Stimulated activated naive CD4-positive, alpha-beta T cell (primary cell): ENCODE measurements at places on chromosomes 3 and 15.

DNA sequence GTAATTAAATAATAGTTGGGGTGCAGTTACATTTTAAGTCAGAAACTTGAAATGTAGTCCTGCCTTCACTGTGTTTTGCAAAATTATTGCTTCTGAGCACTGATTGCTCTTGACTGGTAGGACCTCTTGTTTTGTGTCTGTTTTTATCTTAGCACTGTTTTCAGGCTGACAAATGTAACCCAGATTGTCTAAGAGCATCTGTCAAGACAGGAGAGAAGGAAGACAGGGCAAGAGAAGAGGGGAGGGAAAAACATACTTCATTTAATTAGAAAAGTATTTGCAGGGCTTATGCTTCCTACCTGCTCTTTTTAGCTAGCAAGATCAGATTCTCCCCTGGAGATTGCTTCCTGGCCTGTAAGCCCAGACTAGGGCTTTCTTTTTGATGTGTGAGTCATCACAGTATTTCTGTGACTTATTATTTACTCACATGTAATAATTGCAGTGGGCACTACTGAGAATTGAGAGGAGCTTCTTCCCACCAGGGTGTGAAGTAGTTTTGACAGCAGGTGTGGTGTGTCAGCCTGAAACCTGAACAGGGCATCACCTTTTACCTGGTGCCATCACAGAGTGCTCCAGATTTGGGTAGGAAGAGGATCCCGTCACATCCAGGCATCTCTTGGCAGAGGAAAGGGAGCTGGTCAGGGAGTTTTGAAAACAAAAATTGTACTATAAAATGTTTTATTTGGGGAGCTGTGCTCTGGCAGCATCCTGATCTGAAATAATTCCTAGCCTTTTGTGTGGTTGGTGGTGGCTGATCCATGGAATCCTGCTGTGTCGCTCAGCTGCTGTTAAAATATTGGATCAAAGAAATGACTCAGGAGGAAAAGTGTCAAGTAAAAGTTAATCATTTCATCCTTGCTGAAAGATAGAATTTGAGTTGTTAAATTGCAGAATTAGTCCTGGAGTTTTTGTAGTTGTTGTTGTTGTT is 98.2 kb downstream of the TMEM108 start:
- no peak for DNase-seq

DNA sequence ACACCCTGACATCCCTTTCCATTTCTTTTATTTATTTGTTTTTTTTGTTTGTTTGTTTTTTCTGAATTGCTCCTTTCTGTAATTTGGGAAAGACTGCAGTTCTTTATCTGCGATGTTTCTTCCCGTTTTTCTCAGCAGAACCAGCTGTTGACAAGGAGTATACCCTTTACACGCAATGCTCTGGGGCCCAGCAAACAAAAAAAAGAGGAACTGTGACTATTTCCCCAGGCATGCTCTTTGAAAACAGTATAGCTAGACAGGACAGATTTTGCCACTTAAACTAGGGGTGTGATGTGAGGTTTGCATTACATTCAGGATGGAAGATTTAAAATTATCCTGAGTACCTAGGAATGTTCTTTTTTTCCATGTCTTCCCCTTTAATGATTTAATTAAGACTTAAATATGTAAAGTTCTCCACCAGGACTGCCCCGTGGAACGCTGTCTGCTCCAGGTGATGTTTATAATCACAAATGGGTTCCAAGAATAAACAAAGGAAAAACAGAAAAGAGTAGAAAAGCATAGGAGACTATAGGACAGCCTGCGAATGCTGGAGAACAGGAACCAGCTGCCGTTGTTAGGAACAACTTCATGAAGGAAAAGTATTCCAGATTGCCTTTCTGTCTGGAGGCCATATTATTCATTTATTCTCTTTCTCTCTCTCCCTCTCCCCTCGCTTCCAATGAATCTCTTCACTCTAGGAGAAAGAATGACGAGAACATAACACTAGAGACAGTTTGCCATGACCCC is 43.3 kb downstream of the TGFBR2 start:
- no peak for DNase-seq

DNA sequence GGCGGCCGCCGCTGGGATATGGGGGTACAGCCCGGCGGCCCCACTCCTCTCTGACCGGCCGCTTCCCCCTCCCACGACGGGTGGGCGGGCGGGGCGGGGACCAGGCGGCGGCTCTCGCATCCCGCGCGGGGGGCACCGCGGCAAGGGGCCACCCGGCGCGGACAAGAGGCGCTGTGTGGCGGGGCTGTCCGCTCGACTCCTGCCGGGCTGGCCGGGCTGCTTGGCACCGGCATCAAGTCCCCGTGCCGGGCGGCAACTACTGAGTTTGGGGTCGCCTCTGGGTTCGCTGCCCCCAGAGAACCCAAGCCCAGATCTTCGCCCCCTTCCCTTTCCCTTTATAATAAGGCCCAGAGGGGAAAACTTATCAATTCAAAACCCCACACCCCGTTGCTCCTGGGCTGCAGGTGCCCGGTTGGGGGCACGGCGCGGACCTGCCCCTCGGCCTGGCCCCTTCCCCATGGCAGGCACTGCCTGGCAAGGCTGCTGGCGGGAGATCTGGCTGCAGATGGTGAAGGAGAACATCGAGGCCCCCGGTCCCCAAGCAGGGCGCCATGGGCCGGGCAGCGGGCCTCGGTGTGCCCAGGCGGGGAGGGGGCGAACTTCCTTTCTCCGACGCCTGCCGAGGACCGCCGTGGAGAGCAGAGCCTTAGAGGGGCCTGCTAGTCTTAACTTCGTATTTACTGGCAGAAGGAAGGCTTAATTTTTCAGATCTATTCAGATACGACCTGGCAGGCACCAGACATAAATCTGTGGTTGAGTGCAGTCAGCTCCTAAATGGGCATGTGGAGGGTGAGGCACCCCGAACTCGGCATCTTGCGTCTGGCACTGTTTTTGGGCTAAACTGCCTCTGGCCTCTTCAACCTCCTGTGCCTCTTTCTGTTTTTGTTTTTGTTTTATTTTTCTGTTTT is 911 bp downstream of the APBA2 start:
- DNase-seq, result peak; percentile 36

GRCh38 chr3:182330646-182331045 is 462.7 kb upstream of the ATP11B start:
- no peak for DNase-seq

GRCh38 chr3:119292666-119293065 is 1.5 kb upstream of the ARHGAP31 start:
- DNase-seq, result no peak

DNA sequence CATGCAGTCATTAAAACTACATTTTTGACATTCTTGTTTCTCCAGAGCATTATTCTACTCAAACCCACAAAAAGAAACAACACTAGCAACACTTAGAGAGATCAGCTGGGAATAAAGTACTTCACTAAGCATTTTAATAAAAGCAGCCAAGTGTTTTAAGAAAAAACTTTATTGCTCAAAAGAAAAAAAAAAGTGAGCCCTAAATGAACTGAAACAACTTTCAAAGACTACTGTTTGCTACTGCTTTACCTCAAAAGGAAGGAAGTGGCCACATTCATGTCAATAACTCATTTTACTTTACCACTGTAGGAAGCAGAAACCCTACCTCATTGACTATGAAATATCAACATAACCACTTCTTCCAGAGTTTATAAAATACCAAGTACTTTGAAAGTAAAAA is 91.3 kb downstream of the UACA start:
- DNase-seq, result peak; percentile 76

DNA sequence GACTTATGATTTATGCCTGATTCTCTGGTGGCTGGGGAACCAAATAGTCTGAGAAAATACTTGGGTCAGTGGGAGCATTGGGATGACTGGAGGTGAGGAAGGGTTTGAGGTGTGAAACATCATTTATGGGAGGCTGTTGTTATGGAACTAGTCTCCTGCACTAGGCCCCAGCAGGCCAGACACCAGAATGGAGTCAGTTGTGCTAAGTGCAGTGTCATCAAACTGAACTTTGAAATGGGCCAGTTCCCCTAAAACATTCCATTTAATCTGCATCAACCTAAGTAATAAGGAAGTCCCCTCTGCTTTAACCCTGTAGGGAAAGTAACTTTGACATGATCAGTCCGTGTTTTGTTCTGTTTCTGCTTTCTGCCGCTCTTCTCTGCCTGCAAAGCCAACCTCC is 44.9 kb upstream of the KLHL25 start:
- DNase-seq, result no peak

GRCh38 chr3:126485956-126486355 is 10.3 kb upstream of the ZXDC start:
- DNase-seq, result no peak

DNA sequence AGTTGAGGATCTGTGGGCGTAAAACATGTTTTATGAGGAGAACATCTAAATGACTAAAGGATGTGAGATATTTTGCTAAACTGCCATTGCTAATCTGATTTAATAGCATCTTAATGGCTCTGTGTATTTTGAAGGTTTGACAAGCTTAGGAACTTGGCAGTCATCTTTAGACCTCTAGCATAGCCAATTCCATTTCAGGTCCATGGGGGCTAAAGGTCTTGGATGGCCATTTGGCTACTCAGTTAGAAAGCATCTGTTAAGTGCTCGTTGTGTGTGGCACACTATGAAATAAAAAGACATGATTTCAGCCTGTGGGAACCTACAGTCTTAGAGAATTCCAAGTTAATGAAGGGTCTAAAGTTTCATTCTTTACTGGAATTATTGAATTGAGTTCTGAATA is 236.2 kb downstream of the IL5RA start:
- no peak for DNase-seq

- DNase-seq, result peak; percentile 27
Observed at GRCh38 chr15:74783072-74783807, 1.4 kb downstream of the CSK start.

DNA sequence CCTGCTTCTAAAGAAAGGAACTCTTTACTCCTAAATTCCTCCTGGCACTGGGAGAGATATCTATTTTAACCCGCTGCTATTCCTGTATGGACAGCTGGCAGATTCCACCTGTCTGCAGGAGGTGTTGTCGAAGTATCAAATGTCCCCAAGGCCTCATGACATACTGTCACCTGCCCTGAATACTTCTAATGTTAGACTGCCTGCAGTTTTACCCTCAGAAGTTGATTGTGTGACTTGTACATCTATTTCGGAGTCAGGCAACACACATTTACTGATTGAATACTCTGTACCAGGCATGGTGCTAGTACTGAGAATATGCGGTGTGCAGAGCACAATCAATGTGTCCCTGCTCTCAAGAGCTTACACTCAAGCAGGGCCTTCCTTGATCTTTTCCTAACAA is 38.6 kb downstream of the PDZRN3 start:
- no peak for DNase-seq

DNA sequence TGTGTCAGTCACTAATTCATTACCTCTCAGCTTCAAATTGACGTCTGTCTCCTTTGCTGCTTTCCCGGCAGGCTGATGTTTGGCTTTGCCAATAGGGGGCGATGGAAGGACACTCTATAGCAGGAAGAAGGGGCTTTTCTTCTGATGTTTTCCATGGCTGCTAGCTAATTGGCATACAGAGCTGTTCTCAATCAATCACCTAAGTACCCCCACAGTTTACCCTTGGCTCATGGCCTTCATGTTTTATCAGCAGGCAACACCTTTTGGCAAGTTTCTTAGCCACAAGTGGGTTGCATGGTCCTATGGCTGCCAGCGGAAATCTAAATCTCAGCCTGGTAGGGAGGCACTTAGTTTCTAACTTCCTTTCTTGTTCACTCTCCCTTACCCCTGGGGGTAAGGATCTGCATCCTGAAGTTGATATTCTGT is 45.0 kb downstream of the ESYT3 start:
- no peak for DNase-seq

GRCh38 chr3:28286595-28286994 is 45.2 kb downstream of the CMC1 start:
- DNase-seq, result no peak

- DNase-seq, result no peak
Observed at GRCh38 chr15:56732886-56733135, 498 bp downstream of the ZNF280D start.

- DNase-seq, result no peak
Observed at GRCh38 chr3:98058244-98058960, 23.3 kb upstream of the GABRR3 start.

- no peak for DNase-seq
Observed at GRCh38 chr3:29385046-29385830, 104.4 kb downstream of the RBMS3 start.

DNA sequence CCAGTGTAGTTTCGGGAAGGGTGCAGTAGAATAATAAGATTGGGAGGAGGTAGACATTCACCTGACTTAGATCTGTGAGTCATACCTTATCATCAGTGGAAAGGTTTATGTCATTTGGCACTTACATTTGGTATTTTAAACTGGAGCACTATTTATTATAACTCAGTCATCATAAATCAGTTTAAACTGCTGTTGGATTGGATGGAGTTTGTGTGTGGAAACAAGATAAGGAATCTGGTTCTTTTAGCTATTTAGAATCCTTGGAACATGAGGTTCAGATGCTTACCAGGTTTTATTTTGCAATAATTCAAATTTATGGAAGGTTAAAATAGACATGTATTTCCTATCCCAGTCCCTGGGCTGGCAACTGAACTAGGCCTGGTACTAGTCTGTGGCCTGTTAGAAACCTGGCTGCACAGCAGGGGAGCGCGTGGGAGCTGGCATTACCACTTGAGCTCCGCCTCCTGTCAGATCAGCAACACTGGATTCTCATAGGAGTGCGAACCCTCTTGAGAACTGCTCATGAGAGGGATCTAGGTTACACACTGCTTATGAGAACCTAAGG is 34.5 kb downstream of the ZFAND6 start:
- no peak for DNase-seq

- DNase-seq, result no peak
Observed at GRCh38 chr3:48387634-48388033, 15.6 kb downstream of the FBXW12 start.

DNA sequence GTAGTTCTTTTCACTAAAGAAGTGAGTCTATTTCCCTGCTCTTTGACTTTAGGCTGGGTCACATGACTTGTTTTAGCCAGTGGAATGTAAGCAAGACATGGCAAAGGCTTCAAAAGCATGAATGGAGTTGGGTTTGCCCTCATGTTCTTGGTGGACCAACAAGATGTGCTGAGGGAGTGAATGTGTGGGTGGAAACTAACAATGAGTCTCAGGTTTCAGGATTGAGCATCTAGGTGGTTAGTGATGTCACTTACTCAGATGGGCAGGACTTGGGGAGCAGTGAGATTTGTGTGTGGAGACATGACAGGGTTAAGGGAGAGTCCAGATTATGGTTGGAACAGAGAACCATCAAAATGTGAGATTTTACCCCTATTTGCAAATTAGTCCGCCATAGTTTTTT is 181.4 kb upstream of the UBE2E1 start:
- DNase-seq, result no peak

- DNase-seq, result no peak
Observed at GRCh38 chr15:93261845-93262244, 172.8 kb upstream of the RGMA start.
